ENCODE measurements at places on chromosomes 3 and 15. TPM values are rescaled to one million over a fixed set of nuclear protein-coding genes. Genes with fewer than 3 reads are reported as not detected.

The LAMB2 gene
- 0.05 TPM for total RNA-seq

The USP50 gene
- 0.34 TPM for total RNA-seq

The CAND2 gene
- total RNA-seq, result 1.00 TPM

The FOXL2NB gene
- not detected for total RNA-seq

The PPM1M gene
- total RNA-seq, result 53.6 TPM

The C2CD4A gene
- total RNA-seq, result not detected

The KLHL6 gene
- total RNA-seq, result 72.6 TPM

The GOLGA6L9 gene
- total RNA-seq, result 3.1 TPM

The GOLGA8J gene
- not detected for total RNA-seq

The HYAL1 gene
- 0.30 TPM for total RNA-seq

The TRIM71 gene
- not detected for total RNA-seq

The SAMMSON gene
- not detected for total RNA-seq

The MINAR1 gene
- total RNA-seq, result 0.27 TPM

The EXD1 gene
- total RNA-seq, result not detected

All from B cell (primary cell).